ENCODE measurements at places on chromosomes 5 and 9. TPM values are rescaled to one million over a fixed set of nuclear protein-coding genes. Genes with fewer than 3 reads are reported as not detected.
A peak's percentile ranks its signal among the peaks of the same experiment; 100 is the strongest.

- no peak overlapping the region for H3K4me3 ChIP-seq
- peaks cover 6% of the 10 kb centered on the region for H3K4me1 ChIP-seq
- no peak overlapping the region for H3K27ac ChIP-seq
- no peak for DNase-seq
- H3K27me3 ChIP-seq, result no peaks in the 10 kb centered on the region
Measured at GRCh38 chr5:117652036-117652957, 1077.7 kb upstream of the SEMA6A start.

GRCh38 chr9:131429121-131430012 lies 35.5 kb downstream of the PRRC2B start:
- no peaks in the 10 kb centered on the region for H3K36me3 ChIP-seq
- H3K27ac ChIP-seq, result peak overlapping the region; percentile 82

ZNF354B gene
- 18.0 TPM for total RNA-seq

CD274 gene
- not detected for total RNA-seq

GRCh38 chr5:2998106-2998505 lies 246.6 kb upstream of the IRX2 start:
- H3K27ac ChIP-seq, result peak overlapping the region; percentile 33
- H3K36me3 ChIP-seq, result no peaks in the 10 kb centered on the region
- H3K27me3 ChIP-seq, result peaks cover 2% of the 10 kb centered on the region

- no peak for DNase-seq
- H3K27me3 ChIP-seq, result no peaks in the 10 kb centered on the region
- H3K4me3 ChIP-seq, result no peak overlapping the region
- H3K36me3 ChIP-seq, result no peaks in the 10 kb centered on the region
Measured at GRCh38 chr9:101509572-101509971, 24.1 kb upstream of the RNF20 start.

GRCh38 chr5:36606428-36607113 lies at the start of gene SLC1A3:
SLC1A3 (plus strand) TSS chr5:36606606; CDS start chr5:36608424, 1,818 bp downstream.
- H3K4me3 ChIP-seq, result peak within 1 kb of the TSS; percentile 86
- H3K4me1 ChIP-seq, result peaks cover 3% of the 10 kb centered on the region
- DNase-seq, result peak; percentile 25

DNA sequence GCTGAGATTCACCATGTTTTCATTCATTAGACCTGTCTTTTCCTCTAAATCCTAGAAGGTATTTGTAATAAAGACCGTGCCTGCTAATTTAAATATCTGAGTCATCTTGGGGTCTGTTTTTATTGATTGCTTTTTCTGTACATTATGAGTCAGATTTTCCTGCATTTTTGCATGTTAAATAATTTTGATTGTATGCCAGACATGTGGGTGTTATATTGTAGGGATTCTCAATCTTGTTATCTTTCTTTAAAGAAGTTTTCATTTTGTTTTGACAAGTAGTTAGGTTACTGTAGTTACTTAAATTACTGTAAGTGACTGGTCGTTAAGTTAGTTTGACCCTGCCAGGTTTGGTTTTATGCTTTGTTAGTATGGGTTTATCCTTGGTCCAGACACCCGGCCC lies 35.1 kb downstream of the EXOSC2 start:
- H3K27me3 ChIP-seq, result no peaks in the 10 kb centered on the region
- H3K27ac ChIP-seq, result no peak overlapping the region
- H3K4me1 ChIP-seq, result peaks cover 18% of the 10 kb centered on the region
- DNase-seq, result no peak

GRCh38 chr9:106376689-106377088 lies 486.3 kb upstream of the ZNF462 start:
- DNase-seq, result no peak
- no peak overlapping the region for H3K4me3 ChIP-seq
- peaks cover 2% of the 10 kb centered on the region for H3K36me3 ChIP-seq
- H3K27me3 ChIP-seq, result no peaks in the 10 kb centered on the region
- no peak overlapping the region for H3K27ac ChIP-seq

DNA sequence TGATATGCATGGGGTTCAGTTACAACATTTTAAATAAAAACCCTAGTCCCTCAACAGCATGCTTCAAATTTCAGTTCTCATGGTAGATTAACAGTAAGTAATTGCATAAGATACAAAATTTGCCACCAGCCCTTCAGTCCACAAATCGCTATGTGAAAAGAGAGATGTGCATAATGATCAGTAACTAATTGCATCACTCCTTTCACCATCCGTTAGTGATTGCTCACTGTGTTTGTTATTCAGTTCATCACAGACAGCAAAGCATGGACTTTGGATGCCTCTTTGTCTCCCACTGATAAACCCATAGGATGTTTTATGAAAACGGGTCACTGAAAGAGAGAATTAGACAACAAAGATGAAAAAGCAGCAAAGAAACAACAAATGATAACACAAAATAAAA lies 103.2 kb downstream of the MCTP1 start:
- no peak overlapping the region for H3K4me3 ChIP-seq
- no peak overlapping the region for H3K27ac ChIP-seq
- peaks cover 10% of the 10 kb centered on the region for H3K36me3 ChIP-seq
- no peak for DNase-seq
- no peaks in the 10 kb centered on the region for H3K27me3 ChIP-seq

DNA sequence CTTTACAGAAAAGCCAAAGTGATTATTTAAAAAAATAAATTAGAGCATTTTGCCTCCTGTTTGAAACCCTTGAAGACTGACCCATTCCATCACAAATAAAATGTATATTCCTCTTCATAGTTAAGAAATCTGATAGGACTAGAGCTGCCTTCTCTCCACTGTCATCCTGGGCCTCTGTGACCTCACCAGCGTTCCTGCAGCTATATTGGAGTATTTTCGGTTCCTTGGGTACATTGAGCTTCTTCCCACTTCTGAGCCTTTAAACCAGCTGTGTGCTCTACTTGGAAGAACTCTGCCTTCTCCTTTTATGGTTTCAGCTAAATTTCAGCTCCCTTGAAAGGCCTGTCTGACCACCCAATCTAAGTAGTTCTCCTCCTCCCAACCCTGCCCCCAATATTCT lies 99.1 kb upstream of the ABCA1 start:
- H3K4me3 ChIP-seq, result no peak overlapping the region
- no peaks in the 10 kb centered on the region for H3K36me3 ChIP-seq
- H3K27ac ChIP-seq, result no peak overlapping the region
- H3K27me3 ChIP-seq, result peaks cover 2% of the 10 kb centered on the region

DNA sequence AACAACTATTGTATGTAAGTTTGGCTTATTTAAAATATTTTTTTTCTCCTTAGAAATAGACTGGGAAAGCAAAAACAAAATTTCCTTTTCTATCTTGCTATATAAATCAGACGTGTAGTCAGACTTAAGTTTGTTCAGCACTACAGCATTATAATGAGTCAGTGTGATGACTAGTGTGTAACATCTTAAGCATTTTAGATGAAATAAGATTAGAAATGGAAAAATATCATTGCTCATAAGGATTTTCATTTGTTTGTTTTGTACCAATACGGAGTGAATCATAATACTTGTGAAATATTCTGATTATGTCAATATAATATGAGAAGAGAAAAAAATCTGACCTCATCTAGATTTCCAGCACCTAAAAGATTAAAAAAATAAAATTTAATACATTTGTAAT lies 64.7 kb upstream of the RICTOR start:
- H3K4me1 ChIP-seq, result no peaks in the 10 kb centered on the region
- H3K4me3 ChIP-seq, result no peak overlapping the region
- no peak overlapping the region for H3K27ac ChIP-seq
- H3K36me3 ChIP-seq, result no peaks in the 10 kb centered on the region
- DNase-seq, result no peak
- no peaks in the 10 kb centered on the region for H3K27me3 ChIP-seq

PCDHA13 gene
- 10.2 TPM for total RNA-seq

- H3K27me3 ChIP-seq, result no peaks in the 10 kb centered on the region
- no peak overlapping the region for H3K27ac ChIP-seq
- no peak for DNase-seq
- no peaks in the 10 kb centered on the region for H3K4me1 ChIP-seq
Measured at GRCh38 chr5:115450741-115451140, 93.8 kb downstream of the FEM1C start.

GRCh38 chr5:42645138-42645537 lies 111.5 kb upstream of the CCDC152 start:
- H3K4me1 ChIP-seq, result no peaks in the 10 kb centered on the region
- no peaks in the 10 kb centered on the region for H3K27me3 ChIP-seq
- no peaks in the 10 kb centered on the region for H3K36me3 ChIP-seq

DNA sequence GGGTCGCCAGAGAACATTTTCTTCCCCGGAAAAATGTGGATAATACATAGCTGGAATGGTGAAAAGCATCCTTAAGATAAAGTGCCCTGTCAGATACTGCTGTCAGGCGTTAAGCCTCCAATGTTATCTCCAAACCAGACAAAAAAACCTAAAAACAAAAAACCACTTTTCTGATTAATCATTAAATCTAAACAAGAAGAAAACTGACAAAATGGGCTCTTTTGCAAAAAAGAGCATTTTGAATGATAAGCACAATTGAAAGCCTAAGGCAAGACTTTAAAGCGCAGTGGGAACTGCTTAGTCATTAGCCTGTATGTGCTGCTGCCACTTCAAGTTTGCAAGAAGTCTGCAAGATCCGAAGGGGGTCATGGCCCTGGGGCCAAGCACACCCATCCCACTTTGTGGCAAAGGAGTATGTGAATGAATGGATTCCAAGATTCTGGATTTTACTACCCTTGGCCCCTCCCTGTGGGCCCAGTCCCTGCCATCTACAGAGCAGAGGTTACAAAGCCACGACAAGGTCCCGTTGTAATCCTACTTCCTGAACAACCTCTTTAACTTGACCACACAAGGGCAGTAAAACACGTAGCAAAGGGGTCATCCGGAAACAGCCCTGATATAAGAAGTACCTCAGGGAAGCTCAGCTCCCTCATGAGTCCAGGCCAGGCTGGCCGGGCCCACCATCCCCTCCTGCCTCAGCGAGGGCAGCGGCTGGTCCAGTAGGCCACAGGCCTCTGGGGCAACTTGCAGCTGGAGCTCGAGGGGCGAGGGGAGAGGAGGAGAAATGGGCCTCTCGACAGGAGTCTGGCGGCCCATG lies 29.7 kb downstream of the SHB start:
- H3K36me3 ChIP-seq, result peaks cover 4% of the 10 kb centered on the region
- H3K4me1 ChIP-seq, result peaks cover 32% of the 10 kb centered on the region
- DNase-seq, result no peak
- H3K27ac ChIP-seq, result peak overlapping the region; percentile 46
- no peak overlapping the region for H3K4me3 ChIP-seq
- H3K27me3 ChIP-seq, result peaks cover 18% of the 10 kb centered on the region

DNA sequence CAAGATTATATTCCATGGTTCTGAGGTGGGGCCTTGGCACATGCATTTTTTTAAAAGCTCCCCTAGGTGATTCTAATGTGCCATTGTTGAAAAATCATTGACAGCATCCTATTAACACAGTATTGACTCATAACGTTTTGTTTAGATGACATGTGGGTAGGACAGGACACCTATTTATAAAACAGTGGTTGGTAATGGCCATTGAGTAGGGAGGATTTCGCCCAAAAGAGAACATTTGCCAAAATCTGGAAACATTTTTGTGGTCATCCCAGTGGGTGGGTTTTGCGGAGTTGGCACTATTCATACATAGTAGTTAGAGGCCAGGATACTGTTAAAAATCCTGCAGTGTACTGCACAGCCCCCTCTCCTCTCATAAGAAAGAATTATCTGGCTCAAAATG lies 6.4 kb upstream of the CHD1 start:
- H3K4me3 ChIP-seq, result no peak overlapping the region
- no peaks in the 10 kb centered on the region for H3K36me3 ChIP-seq
- H3K4me1 ChIP-seq, result peaks cover under 1% of the 10 kb centered on the region
- DNase-seq, result no peak

DNA sequence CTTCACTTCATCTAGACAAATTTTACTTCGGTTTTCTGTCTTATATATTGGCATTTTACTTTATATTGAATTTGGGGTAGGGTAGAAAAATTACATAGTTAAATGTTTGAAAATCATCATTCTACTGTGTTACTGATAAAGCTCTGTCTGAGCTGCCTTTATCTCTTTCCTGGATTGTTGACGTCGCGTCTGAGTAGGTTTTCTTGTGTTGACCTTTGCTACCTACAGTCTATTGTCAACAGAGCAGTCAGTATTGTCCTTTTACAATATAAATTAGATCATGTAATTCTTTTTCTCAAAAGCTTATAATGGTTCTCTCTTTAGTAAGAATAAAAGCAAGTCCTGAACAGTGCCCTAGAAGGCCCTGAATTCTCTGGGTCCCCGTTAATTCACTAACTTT lies 128.2 kb downstream of the HACD4 start:
- H3K27me3 ChIP-seq, result no peaks in the 10 kb centered on the region
- no peak for DNase-seq
- H3K4me1 ChIP-seq, result no peaks in the 10 kb centered on the region
- H3K4me3 ChIP-seq, result no peak overlapping the region
- no peaks in the 10 kb centered on the region for H3K36me3 ChIP-seq
- no peak overlapping the region for H3K27ac ChIP-seq

GRCh38 chr5:125002727-125003598 lies 256.5 kb upstream of the ZNF608 start:
- H3K36me3 ChIP-seq, result no peaks in the 10 kb centered on the region
- H3K27me3 ChIP-seq, result no peaks in the 10 kb centered on the region
- H3K4me1 ChIP-seq, result peaks cover 28% of the 10 kb centered on the region
- DNase-seq, result no peak
- no peak overlapping the region for H3K27ac ChIP-seq

GRCh38 chr9:5514617-5515260 lies 4.4 kb downstream of the PDCD1LG2 start:
- peaks cover 9% of the 10 kb centered on the region for H3K4me1 ChIP-seq
- H3K27ac ChIP-seq, result no peak overlapping the region
- H3K27me3 ChIP-seq, result no peaks in the 10 kb centered on the region
- no peaks in the 10 kb centered on the region for H3K36me3 ChIP-seq

GRCh38 chr5:177508837-177509236 lies 789 bp downstream of the DOK3 start:
- DNase-seq, result no peak
- H3K36me3 ChIP-seq, result no peaks in the 10 kb centered on the region
- peaks cover 4% of the 10 kb centered on the region for H3K4me1 ChIP-seq
- no peak overlapping the region for H3K4me3 ChIP-seq
- H3K27me3 ChIP-seq, result peaks cover 8% of the 10 kb centered on the region
